ENCODE measurements at places on chromosomes 5 and 9. TPM values are rescaled to one million over a fixed set of nuclear protein-coding genes. Genes with fewer than 3 reads are reported as not detected.

RFESD gene
- total RNA-seq = 1.6 TPM

FRRS1L gene
- total RNA-seq = not detected

GRCh38 chr9:6566409-6567139 lies 79.0 kb downstream of the GLDC start:
- peak; percentile 99 for DNase-seq

GRCh38 chr5:115809946-115810345 lies 6.5 kb downstream of the CDO1 start:
- peak; percentile 29 for DNase-seq

C5orf63 gene
- total RNA-seq = 2.4 TPM

- DNase-seq = no peak
Measured at GRCh38 chr9:124623966-124624734, 117.0 kb upstream of the NR5A1 start.

- DNase-seq = no peak
Measured at GRCh38 chr5:180006141-180006540, 65.4 kb downstream of the RNF130 start.

DNA sequence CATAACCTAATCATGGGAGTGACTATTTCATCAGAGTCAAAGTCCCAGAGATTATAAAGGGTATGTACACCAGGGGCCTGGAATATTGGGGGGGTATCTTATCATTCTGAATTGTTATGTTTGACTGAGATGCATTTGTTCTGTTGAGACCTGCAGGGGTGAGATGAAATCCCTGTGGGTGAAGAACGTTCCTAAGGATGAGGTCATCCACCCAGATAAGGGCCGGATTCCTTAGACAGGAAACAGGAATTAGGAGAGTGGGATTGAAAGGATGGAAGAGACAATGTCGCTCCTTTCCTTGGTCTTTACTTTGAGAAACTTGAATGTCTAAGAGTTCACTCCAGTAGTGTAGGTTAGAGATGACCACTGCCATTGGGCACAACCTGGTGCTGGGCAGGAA lies 54.7 kb downstream of the GAS1 start:
- DNase-seq = no peak

TXNDC8 gene
- not detected for total RNA-seq

DNA sequence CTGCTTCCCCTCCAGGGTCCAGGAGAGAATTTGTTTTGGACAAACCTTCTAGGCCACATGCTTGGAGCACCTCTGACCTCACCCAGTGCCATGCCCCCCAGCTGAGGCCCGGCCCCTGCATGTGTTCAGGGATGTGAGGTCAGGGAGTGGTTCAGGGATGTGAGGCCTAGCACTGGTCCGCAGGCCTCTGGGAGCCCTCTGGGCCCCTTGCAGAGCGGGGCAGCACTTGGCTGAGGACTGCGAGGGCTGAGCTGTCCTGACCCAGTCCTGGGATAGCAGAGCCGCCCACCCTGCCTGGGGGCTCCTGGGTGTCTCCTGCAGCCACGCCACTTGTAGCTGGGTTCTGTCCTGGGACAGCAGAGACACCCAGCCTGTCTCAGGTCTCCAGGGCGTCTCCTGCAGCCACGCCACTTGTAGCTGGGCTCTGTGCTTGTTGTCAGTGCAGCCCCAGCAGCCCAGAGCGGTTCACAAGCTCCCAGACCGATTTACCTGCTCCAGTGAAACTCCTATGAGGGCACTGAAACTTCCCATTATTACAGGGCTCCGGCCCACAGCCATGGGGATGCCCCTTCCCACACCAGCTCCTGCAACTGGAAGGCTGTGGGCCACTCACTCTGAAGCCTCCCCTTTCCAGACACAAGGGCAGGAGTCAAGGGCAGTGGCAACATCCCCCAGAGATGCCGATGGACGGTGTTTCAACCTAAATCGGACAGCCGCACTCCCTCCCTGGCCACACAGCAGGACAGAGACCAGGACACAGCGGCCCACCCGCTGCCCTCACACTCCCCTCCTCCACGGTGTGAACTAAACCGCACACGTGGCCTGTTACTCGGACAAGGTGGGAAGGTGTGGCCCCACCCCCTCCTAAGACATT lies 5.4 kb upstream of the CEP72 start:
- no peak for DNase-seq

PLAA gene
- total RNA-seq = 35.7 TPM

DNA sequence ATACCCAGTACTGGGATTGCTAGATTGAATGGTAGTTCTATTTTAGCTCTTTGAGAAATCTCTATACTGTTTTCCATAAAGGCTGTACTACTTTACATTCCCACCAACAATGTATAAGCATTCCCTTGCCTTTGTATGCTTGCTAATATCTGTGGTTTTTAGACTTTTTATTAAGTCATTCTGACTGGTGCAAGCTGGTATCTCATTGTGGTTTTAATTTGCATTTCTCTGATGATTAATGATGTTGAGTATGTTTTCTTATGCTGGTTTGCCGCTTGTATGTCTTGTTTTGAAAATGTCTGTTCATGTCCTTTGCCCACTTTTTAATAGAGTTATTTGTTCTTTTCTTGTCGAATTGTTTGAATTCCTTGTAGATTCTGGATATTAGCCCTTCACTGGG lies 512.7 kb upstream of the PAPPA start:
- no peak for DNase-seq

ADAMTS12 gene
- total RNA-seq = 3.2 TPM

CA9 gene
- total RNA-seq = 0.22 TPM

GRCh38 chr5:157827423-157827822 lies 31.5 kb downstream of the CLINT1 start:
- peak; percentile 63 for DNase-seq

DNA sequence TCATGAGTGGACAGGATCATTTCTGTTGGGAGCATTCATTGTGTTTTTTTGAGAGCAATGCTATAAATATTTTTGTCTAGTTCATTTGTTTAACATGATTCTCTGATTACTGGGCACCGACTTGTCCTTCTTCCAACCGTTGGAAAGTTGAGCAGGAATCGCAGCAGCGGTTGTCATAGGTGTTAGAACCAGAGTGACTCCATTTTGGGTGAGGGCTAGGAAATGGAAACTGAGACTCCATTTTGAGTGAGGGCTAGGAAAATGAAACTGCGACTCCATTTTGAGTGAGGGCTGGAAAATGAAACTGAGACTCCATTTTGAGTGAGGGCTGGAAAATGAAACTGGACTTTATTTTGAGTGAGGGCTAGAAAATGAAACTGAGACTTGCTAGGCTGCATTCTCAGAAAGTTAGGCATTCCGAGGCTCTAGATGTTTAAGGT lies 100.6 kb downstream of the ICE1 start:
- DNase-seq = peak; percentile 36

GRCh38 chr5:33148076-33148513 lies 292.7 kb upstream of the TARS1 start:
- peak; percentile 47 for DNase-seq

DNA sequence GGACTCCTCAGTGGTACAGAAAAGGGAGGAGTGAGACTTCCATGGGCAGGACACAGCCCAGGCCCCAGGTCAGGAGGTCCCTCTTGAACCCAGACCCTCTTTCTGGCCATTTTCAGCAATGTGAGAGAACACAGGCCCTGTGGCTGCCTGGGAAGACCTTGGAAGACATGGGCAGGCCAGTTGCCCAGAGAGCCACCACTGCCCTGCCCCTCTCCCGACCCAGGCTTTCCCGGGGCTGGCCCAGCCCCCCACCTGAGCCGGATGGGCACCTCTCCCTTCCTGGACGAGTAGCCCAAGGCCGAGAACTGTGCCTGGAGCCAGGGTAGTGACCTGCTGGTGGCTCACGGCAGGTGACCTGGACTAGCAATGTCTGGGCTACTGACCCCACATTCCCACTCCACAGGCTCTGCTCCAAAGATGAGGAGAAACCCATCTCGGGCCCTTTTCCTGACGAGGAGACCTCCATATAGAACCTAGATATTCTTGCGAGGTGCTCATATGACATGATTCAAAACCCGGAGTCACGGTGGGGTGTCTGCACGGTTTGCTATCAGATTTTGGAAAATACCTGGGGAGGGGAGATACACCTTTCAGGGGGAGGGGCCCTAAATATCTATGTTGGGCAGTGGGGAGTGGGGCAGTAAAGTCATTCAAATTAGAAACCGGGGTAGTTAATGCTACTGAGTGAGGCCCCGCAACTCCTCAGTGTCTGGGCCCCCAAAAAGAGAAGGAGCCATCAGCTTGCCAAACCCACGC lies 59.4 kb downstream of the ZNF354C start:
- no peak for DNase-seq

ALDH1A1 gene
- 1,079 TPM for total RNA-seq

SRA1 gene
- total RNA-seq = 16.3 TPM

- no peak for DNase-seq
Measured at GRCh38 chr9:73210886-73211666, 59.4 kb downstream of the ANXA1 start.

OR1N2 gene
- total RNA-seq = not detected

GRCh38 chr9:69578026-69578425 lies 94.1 kb downstream of the APBA1 start:
- DNase-seq = no peak

GRCh38 chr5:41334221-41334620 lies 120.9 kb upstream of the C6 start:
- DNase-seq = no peak

GRCh38 chr9:135526089-135526729 lies 5.0 kb downstream of the LCN1 start:
- DNase-seq = no peak

DNA sequence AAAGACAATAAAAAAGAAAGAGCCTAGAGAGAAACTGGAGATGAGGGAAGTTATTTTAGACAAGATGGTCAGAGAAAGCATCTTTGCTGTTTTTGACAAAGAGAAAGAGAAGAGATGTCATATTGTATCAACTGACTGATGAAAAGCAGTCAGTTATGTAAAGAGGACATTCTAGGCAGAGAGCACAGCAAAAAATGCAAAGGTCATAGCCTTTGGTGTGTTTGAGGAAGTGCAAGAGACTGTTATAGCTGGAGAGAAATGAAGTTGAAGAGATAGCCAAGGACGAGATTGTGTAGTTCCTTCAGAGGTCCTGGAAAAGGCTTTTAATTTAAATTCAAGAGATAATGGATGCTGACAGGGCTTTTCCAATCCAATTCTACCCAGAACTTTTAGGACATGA lies 342.4 kb downstream of the RASEF start:
- no peak for DNase-seq

GRCh38 chr5:82806513-82806912 lies 270.7 kb downstream of the TMEM167A start:
- no peak for DNase-seq

RGMB gene
- 6.3 TPM for total RNA-seq

DNA sequence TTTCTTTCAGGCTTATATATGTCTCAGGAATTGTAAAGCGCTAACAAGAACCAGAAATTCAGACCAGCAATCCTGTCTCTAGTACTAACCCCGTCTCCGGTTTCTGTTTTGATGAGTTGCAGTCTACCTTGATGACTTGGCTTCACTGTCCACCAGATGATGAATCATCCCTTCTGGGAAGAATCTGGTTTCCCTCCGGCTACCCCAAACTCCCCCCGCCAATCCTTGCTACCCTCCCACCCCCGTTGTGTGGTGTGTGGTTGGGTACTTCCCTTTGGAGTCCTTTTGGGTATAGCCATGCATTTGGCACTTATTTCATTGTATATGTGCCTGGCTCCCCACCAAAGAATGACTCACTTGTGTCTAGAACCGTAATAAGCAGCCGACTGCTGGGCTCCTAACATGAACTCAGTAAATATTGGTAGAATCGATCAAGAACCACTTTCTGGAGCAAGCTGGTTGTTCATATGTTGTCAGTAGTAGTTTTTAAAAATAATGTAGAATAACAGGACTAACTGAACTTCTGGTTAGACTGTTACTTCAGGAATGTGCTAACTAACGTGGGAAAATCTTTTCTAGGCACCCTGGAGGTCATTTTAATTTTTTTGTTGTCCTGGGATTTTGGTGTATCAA lies 8.3 kb upstream of the TGFBI start:
- peak; percentile 83 for DNase-seq

- peak; percentile 88 for DNase-seq
Measured at GRCh38 chr9:71748280-71748743, 20.0 kb downstream of the CEMIP2 start.

IL3 gene
- total RNA-seq = not detected

SMIM23 gene
- not detected for total RNA-seq

DNA sequence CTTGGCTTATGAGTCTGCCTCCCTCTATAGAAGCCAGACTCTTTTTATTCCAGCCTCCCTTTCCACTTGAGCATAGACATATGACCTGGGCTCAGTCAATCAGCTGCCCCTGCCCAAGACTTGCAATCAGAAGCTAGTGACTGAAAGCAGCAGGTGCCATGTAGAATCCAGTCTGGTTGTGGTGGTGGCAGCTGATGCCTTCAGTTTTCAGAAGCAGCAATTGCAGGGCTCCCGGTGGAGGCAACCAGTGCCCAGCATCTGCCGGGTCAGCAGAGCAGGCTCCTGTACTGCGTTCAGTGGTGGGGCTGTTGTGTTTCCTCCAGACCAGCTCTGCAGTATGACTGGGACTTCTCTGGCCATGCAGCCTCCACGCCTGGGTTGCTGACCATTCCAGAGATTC lies 53.9 kb upstream of the PALM2AKAP2 start:
- no peak for DNase-seq

SUSD3 gene
- total RNA-seq = not detected

DNA sequence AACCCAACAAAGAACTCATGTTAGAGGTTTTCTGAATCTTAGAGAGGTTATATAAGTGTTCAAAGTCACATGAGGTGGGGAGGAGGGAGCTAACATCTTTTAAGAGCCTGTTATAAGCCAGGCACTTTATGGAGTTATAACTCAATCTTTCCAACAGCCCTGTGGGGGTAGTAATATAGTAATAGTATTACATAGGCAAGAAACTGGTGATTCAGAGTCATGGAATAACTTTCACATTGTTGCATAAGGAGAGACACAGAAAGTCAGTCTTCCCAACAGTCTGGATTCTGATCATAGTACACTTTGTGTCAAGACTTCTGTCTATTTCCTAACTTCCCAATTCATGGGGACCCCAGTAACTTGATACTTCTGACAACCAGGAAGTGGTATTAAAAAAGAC lies 89.2 kb downstream of the ACER2 start:
- no peak for DNase-seq

DNA sequence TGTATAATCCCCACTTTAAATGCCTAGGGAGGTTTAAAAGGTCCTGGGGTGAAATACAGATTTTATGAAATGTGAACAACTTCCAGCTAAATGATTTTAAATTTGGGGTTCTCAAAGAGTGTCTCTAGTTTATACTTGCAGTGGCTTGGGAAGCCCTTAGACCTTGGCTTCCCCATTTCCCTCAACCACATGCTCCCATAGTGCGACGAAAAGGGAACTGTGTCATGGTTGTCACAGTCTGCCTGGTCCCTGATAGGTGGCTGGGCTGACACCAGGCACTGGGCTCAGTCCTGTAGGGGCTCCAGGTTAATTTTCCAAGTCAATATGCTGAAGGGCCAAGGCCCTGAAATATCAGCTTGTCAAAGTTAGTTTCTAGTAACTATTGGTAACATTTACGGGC lies 10.4 kb upstream of the CXCL14 start:
- no peak for DNase-seq

- no peak for DNase-seq
Measured at GRCh38 chr5:177435847-177436536, 9.5 kb downstream of the GRK6 start.
